ENCODE measurements at places on chromosomes 2 and 18.

GRCh38 chr2:101325425-101325824, 16.9 kb upstream of the RNF149 start:
- H3K4me1 ChIP-seq: peaks cover 29% of the 10 kb centered on the region
- no peaks in the 10 kb centered on the region for H3K36me3 ChIP-seq
- DNase-seq: no peak
- no peak overlapping the region for H3K27ac ChIP-seq
- no peaks in the 10 kb centered on the region for H3K27me3 ChIP-seq

- no peaks in the 10 kb centered on the region for H3K27me3 ChIP-seq
- no peak overlapping the region for H3K27ac ChIP-seq
- H3K36me3 ChIP-seq: peaks cover 26% of the 10 kb centered on the region
- no peaks in the 10 kb centered on the region for H3K4me1 ChIP-seq
- DNase-seq: no peak
- H3K4me3 ChIP-seq: no peak overlapping the region
Observed at GRCh38 chr2:111946294-111947114, 48.1 kb downstream of the MERTK start.

GRCh38 chr2:121721926-121722325, 14.7 kb downstream of the NIFK start:
- H3K27ac ChIP-seq: no peak overlapping the region
- no peaks in the 10 kb centered on the region for H3K27me3 ChIP-seq
- no peak for DNase-seq
- H3K4me1 ChIP-seq: no peaks in the 10 kb centered on the region
- no peak overlapping the region for H3K4me3 ChIP-seq

- no peak overlapping the region for H3K4me3 ChIP-seq
- DNase-seq: no peak
- no peak overlapping the region for H3K27ac ChIP-seq
- no peaks in the 10 kb centered on the region for H3K4me1 ChIP-seq
- no peaks in the 10 kb centered on the region for H3K36me3 ChIP-seq
- H3K27me3 ChIP-seq: no peaks in the 10 kb centered on the region
Observed at GRCh38 chr18:76713432-76713831, 108.9 kb upstream of the ZNF236 start.
